ENCODE measurements at places on chromosomes 4 and X. TPM values are rescaled to one million over a fixed set of nuclear protein-coding genes. Genes with fewer than 3 reads are reported as not detected.
A peak's percentile ranks its signal among the peaks of the same experiment; 100 is the strongest.

- no peak for DNase-seq
Observed at GRCh38 chr4:89725268-89725667, 111.7 kb downstream of the SNCA start.

DNA sequence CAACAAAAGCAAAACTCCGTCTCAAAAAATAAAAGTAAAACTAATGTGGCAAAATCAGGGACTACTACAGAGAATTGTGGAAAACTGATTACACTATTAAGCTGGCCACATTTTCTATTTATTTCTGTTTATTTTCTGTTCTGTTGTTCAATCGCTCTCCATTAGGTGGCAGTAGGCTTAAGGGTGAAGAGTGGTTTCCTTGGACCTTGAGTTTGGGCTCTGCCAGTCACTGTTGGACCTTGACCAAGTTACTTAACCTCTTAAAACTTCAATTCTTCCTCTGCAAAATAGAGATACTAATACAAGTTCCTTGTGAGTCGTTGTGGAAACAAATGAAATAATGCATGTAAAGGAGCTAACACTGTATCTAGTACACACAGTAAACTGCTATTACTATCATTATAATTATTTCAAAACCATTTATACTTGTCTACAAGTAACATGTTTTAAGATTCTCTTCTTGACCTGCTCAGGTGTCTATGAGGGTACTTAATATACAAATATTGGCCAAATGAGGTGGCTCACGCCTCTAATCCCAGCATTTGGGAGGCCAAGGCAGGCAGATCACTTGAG lies 15.2 kb downstream of the HSD17B11 start:
- DNase-seq, result peak; percentile 57

The RBM47 gene
- total RNA-seq, result 143 TPM

GRCh38 chr4:8090744-8091301 lies 67.8 kb downstream of the ABLIM2 start:
- DNase-seq, result no peak

The F8A3 gene
- total RNA-seq, result 11.1 TPM

GRCh38 chrX:35351212-35351611 lies 408.6 kb downstream of the FAM47B start:
- no peak for DNase-seq

The CHRDL1 gene
- total RNA-seq, result 8.1 TPM

The SPATA18 gene
- 20.1 TPM for total RNA-seq

DNA sequence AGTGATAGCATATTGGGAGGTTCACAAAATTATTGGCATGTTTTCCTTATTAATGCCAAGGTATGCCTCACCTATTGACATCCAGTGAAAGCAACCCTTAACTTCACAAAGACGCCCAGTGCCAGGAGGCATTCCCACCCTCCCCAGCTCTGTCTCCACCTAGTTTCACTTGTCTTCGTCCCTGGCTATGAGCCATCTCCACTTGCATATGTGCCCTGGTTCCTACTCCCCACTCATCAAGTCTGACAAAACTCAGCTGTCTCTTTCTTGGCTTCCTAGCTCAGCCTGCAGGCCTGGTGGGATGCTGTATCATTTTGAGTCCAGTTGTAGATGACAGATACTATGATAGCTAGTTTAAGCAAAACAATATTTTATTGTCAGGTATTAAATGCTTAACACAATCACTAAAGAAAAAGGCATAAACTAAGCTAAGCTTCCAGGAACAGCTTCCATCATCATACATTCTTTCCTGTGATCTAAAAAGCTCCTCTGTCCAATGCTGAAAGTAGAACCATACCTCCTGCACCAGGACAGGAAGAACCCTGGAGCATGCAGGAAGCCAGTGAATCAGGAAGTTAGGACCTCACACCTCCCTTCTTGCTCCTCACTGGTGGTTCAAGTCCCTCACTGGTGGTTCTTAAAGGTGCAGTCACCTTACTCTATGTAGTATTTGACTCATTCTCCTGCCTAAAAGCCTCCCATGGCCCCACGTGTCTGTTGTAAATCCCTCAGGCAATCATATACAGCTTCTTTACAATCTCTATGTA lies 410.3 kb upstream of the RASGEF1B start:
- DNase-seq, result no peak

The CT55 gene
- total RNA-seq, result not detected

- no peak for DNase-seq
Observed at GRCh38 chr4:152207378-152207720, 328.5 kb downstream of the FBXW7 start.

- no peak for DNase-seq
Observed at GRCh38 chrX:48913605-48914366, 2.3 kb upstream of the SLC35A2 start.

The CTSO gene
- 24.9 TPM for total RNA-seq

GRCh38 chr4:138736362-138736761 lies 279.2 kb upstream of the NOCT start:
- no peak for DNase-seq

DNA sequence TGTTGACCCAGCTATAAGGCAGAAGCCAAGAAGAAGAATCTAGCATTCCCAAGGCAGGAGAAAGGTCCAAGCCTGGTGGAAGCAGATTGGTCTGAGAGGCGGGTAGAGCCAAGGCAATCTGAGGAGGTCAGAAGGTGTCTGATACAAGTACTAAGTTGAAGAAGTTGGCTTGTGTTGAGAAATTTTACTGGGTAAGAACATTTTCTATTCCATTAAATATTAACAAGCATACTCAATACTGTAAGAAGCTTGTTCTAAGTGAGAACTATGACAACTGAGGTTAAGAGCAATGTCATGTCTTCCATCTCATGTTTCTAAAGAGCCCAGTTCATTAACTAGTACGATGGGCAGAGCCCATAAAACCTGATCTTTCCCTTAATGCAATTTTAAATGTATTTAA lies 75.0 kb downstream of the FAM13A start:
- no peak for DNase-seq

The PLP1 gene
- 13.8 TPM for total RNA-seq

- DNase-seq, result no peak
Observed at GRCh38 chrX:150482537-150483206, 85.7 kb upstream of the MTM1 start.

DNA sequence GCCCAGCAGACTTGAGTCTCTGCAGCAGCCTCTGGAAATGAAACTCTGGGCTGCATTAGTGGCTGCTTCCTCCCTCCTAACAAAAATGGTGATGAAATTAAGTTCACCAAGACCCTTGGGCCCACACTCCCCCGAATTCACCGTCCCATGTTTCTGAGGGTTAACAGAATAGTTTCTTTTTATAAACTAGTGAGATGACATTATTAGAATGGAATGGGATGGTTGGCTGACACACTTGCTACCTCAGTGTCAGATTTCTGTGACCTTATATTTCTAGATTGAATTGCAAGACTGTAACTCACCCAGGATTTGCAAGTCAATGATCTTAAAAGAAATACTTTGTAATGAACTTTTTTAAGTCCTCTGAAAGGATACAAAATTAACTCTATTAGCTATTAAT lies 127.1 kb downstream of the SHROOM3 start:
- no peak for DNase-seq

The RFC1 gene
- 31.0 TPM for total RNA-seq

DNA sequence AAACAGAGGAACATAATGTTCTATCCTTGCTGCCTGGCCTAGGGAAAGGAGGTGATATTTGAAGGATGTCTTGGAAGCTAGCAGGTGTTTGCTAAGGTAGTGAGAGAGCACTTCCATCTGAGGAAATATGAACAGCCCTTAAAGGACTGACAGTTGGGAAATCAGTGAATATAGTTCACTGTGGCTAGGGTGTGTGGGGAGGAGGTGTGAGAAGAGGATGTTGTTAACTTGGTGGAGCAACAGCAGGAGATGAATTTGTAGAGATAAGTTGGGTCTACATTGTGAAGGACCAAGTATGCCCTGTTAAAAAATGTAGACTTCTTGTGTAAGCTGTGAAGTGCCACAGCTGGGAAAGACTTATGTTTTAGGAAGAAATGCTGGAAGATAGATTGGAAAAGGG lies 25.5 kb downstream of the TBC1D19 start:
- no peak for DNase-seq

The CXorf49 gene
- not detected for total RNA-seq

The COL25A1 gene
- total RNA-seq, result 0.55 TPM

- no peak for DNase-seq
Observed at GRCh38 chr4:8681391-8681790, 88.8 kb downstream of the CPZ start.

GRCh38 chr4:15434676-15435075 lies 6.8 kb downstream of the C1QTNF7 start:
- no peak for DNase-seq

The FAM9A gene
- total RNA-seq, result not detected

- DNase-seq, result no peak
Observed at GRCh38 chrX:53445977-53446376, 11.8 kb upstream of the HSD17B10 start.

DNA sequence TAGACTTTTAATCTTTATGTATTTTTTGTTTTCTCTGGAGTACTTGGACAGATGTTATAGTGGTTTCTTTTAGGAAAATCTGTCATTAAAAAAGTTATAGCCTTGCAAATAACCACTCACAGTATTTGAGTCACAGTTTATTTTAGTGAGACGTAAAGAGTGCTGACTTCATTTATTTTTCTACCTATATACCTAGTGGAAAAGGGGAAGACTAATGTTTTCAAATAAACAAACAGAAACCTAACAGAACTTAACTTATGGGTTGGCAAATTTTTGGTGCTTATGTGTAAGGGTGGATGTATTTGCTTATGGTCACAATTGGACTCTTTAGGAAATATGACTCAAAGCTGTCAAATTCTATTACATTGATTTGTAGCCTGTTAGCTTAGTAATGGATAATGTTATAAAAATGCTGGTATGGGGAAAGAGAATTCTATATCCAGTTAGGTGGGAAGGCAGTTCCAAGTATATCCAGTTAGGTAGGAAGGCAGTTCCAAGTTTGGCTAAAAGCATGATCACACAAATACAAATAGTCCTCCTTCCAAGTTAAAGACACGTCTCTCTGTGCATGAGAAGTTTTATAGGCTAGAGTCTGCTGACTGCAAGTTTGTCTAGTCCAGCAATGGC lies 61.9 kb downstream of the SLC9A6 start:
- no peak for DNase-seq

The ACSL1 gene
- 63.1 TPM for total RNA-seq

DNA sequence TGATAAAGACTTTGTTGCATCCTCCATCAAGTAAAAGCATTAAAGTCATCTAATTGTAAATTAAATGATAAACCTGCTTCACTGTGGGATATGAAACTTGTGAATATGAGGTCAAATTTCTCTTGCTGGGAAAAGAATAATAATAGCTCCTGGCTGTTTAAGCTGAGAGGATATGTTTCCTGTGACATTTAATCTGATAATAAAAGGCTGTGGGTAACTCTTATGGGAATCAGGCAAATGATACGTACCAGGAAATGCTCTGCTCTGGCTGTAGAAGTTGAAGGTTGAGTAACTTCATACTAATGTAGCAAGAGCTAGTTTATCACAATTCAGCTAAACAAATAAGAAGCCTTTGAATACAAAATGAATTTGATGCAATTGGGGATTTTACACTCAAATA lies 574.6 kb downstream of the RAPGEF2 start:
- DNase-seq, result no peak

The NONO gene
- 323 TPM for total RNA-seq

- DNase-seq, result no peak
Observed at GRCh38 chr4:150379454-150379853, 202.5 kb upstream of the MAB21L2 start.

DNA sequence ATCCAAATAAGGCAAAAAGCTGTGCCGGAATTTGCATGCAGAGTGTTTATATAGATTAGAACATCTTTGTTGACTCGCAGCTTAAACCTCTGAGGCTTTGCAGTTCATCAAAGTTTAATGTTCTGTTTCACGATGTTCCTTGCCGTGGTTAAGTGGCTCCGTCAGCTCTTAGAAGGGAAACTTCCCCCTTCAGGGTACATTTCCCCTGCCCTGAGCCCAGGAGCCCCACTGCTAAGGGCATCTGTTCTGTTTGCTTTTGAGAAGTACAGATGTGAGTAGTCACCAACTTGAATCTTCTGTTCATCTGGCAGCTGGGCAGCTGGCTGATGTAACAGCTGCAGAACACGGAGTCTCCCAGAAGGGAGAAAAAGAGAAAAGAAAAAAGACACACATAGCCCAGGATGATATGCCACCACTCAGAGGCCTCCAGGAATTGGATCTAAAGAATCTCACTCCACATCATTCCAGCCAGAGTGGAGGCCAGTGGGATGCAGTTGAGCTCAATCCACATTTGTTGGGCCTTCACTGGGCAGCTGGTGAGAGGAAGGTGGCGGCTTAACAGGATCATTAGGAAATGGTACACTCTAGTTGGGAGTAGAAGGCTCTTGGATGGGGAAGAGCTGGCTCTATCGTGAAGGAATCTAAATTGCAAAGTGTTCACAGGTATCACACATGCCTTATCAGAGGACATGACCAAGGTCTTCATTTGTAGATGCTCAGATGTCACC lies 178.7 kb upstream of the RBPJ start:
- peak; percentile 28 for DNase-seq

- no peak for DNase-seq
Observed at GRCh38 chrX:119211649-119212014, 24.5 kb upstream of the PGRMC1 start.

The FGG gene
- 15.0 TPM for total RNA-seq

DNA sequence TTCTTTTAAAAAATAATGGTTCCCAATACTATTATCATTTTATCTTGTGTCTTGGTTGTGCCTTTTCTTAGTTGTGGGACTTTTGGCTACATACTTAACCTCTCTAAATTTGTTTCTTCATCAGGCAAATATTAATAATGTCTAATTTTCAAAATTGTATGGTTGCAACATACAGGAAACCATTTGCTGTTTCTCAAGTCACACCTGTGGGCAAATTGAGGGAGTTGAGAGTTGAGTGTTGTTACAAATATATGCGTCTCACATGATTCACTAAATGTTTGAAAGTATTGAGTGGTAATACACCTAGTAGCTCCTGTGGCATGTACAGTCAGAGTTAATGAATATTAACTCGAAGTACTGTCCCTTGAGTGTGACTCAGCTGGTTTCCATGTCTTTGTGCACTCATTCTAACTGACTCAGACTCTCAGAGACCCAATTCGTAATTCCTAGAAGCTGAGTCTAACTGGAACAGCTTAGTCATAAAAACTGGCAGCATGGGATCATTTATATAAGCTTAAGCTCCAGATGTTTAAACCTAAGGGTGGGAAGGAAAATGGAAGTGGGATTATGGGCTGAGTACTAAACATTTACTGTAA lies 802.4 kb downstream of the TRIML1 start:
- no peak for DNase-seq

- DNase-seq, result no peak
Observed at GRCh38 chrX:6694977-6695376, 160.1 kb upstream of the VCX3A start.

- no peak for DNase-seq
Observed at GRCh38 chr4:7824218-7824617, 115.4 kb downstream of the AFAP1 start.

The AMBN gene
- not detected for total RNA-seq

- no peak for DNase-seq
Observed at GRCh38 chrX:140132937-140133336, 167.6 kb upstream of the CXorf66 start.

The MAGEC1 gene
- not detected for total RNA-seq

DNA sequence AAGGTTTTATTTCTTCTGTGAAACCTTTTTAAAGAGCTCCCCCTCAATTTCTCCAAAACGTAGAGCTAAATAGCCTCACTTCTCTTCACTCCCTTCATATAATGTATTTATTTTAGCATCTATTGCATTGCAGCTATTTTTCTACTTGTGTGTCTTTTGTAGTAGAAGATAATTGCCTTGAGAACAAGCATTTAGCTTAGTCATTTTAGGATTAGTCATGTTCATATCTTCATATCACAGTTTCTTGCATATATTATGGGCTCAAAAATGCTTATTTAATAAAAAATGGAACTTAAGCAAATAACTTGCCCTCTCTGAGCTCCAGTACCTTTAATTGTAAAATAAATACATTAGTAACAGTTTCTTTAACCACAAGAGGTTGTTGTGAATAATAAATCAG lies 72.1 kb upstream of the SPANXC start:
- no peak for DNase-seq

GRCh38 chrX:16852617-16853179 lies 17.5 kb downstream of the RBBP7 start:
- no peak for DNase-seq

Data from mucosa of gallbladder (tissue), 1 donor.